ENCODE measurements at places on chromosomes 3 and 15. TPM values are rescaled to one million over a fixed set of nuclear protein-coding genes. Genes with fewer than 3 reads are reported as not detected.

The SELENOK gene
- 68.7 TPM for polyA plus RNA-seq

GRCh38 chr3:181791056-181791955, 79.6 kb downstream of the SOX2 start:
- no peak for DNase-seq

The MEX3B gene
- 16.9 TPM for polyA plus RNA-seq

The CSTA gene
- 0.85 TPM for polyA plus RNA-seq

GRCh38 chr3:73695841-73696240, 71.1 kb upstream of the PDZRN3 start:
- no peak for DNase-seq

GRCh38 chr3:45778761-45779201, 17.6 kb downstream of the SLC6A20 start:
- DNase-seq = no peak

The ACTRT3 gene
- 4.9 TPM for polyA plus RNA-seq

GRCh38 chr15:76815421-76815820, 89.7 kb downstream of the SCAPER start:
- DNase-seq = no peak

- no peak for DNase-seq
Measured at GRCh38 chr15:87656372-87656771, 600.2 kb downstream of the NTRK3 start.

The BFSP2 gene
- polyA plus RNA-seq = 0.28 TPM

The MESP2 gene
- polyA plus RNA-seq = 0.47 TPM

- DNase-seq = no peak
Measured at GRCh38 chr3:21216598-21216997, 534.4 kb downstream of the ZNF385D start.

- DNase-seq = no peak
Measured at GRCh38 chr3:98763076-98763475, at the start of gene ST3GAL6. ST3GAL6 (plus strand) TSS chr3:98763340; CDS start chr3:98768441, 5,101 bp downstream.

The MB21D2 gene
- 14.0 TPM for polyA plus RNA-seq

- no peak for DNase-seq
Measured at GRCh38 chr3:29827756-29828155, 546.9 kb downstream of the RBMS3 start.

- no peak for DNase-seq
Measured at GRCh38 chr3:89380016-89380415, 272.6 kb downstream of the EPHA3 start.

The SLC12A8 gene
- polyA plus RNA-seq = 5.9 TPM

The RTP3 gene
- polyA plus RNA-seq = 0.06 TPM

GRCh38 chr3:191557322-191557721, 96.4 kb downstream of the PYDC2 start:
- no peak for DNase-seq

GRCh38 chr15:83512459-83512858, 65.3 kb downstream of the SH3GL3 start:
- no peak for DNase-seq

The ANO10 gene
- 32.9 TPM for polyA plus RNA-seq

- no peak for DNase-seq
Measured at GRCh38 chr3:107407355-107407754, 30.1 kb downstream of the CCDC54 start.

The DNAJA4 gene
- 22.4 TPM for polyA plus RNA-seq

GRCh38 chr3:15470849-15471248, 43.5 kb downstream of the EAF1 start:
- DNase-seq = no peak
